Fibroblast of the aortic adventitia (primary cell): ENCODE measurements at places on chromosomes 1 and 21. TPM values are rescaled to one million over a fixed set of nuclear protein-coding genes. Genes with fewer than 3 reads are reported as not detected.

GRCh38 chr1:104745875-104746274, 996.2 kb downstream of the AMY1C start:
- no peak for DNase-seq

GRCh38 chr1:6235296-6235677, 477 bp downstream of the ICMT start:
- no peak for DNase-seq

DNA sequence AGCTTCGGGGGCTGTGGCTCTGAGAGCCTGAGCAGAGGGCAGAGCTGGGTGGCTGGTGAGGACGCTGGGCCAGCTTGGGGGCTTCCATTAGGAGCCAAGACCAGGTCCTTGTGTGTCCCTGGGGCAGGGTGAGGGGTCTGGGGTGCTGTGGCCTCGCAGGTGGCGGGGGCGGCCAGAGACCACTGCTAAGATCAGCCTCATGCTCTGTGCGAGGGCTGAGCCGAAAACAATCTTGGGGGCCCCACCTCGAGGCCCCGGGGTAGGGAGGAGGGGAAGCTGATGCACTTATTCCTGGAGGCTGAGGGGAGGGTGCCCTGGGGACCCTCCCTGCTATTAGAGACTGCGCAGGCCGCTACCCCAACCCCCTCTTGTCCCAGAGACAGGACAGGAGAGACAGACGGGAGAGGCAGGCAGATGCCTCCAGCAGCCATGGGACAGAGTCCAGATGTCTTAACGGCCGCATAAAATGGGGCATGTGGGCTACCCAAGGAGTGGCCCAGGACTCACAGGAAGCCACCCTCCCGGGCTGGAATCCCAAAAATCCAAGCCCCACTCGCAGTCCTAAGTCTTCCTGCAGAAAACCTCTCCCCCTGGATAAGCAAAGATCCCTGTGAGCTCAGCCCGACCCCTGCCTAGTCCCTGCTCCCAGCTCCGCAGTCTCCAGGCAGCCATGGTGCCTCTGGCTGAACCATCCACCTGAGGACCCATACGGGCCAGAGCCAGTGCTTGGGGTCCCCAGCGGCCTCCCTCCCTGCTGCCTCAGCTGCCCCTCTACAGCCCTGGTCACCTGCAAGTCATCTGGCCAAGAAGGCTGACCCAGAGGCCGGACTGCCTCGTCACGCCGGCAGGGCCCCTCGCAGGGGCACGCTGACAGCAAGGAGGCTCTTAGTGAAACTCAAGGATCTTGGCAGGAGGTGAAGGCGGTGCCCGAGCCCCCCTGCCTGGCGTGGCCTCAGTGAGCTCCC, 43.6 kb upstream of the COL18A1 start:
- no peak for DNase-seq

DNA sequence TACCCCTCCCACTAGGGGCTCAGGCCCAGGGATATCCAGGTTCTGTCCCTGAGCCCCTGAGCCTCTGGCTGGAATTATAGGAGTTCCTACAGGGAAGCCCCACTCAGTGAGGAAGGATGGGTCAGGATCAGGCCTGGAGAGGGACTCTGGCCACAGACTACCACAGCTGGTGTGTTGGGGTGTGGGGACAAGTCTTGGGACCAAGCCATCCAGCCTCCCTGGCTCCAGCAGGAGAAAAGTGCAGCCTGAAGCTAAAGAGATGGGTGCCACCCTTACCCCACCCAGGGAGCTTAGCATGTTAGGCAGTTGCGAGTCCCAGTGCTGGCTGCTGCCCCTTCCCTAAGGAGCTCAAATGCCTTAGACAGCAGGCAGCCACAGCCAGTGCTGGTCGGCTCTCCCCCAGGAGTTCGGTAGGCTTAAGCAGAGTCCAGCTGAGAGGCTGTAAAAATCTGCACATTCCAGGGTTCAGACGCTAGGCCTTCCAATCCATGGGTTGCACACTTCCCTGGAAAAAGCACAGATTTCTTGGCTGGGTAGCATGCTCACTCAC, 96.2 kb upstream of the CYYR1 start:
- DNase-seq, result no peak

DNA sequence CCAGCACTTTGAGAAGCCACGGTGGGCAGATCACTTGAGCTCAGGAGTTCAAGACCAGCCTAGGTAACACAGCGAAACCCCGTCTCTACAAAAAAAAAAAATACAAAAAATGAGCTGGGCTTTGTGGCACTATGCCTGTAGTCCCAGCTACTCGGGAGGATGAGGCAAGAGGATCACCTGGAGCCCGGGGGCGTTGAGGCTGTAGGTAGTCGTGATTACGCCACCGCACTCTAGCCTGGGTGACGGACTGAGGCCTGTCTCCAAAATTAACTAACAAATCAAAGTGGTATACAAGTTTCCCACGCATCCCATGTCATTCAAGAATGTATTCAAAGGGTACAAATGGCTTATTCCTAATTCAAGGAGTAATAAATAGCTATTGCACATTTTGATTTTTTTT, 2.4 kb downstream of the AUNIP start:
- DNase-seq, result no peak

DNA sequence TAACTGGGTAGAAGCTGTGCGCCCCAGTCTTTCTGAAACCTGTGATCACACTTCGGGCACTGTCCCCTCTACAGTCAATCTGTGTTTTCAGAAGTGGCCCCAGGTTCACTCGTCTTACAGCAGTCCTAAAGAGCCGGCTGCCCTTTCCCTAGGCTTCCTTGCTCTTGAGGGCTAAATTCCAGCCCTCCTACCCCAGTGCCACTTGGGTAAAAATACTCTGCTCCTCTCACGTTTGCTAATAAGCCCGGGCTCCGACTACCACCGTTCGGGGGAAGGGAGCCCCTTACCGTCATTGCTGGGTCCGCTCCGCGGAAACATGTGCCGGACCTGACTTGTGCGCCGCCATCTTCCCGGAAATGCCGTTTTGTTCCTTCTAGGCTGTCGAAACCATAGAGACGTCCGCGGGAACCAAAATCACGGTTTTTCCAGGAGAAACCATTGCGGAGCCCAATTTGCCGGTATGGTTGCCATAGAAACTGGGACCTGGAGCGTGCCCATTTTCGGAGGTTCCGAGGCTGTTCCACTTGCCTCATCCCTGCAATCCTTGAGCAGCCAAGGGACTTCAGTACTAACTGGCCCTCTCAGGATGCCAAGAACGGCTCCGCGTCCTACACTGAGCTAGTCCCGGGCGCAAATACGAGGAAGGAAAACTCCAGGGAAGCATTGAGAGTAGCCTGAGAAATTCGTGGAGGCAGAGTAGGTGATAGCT, at the start of gene GPATCH4:
Gene GPATCH4, minus strand, starts transcription at position 358 of the 709 bp plus-strand sequence.
- peak; percentile 96 for DNase-seq

DNA sequence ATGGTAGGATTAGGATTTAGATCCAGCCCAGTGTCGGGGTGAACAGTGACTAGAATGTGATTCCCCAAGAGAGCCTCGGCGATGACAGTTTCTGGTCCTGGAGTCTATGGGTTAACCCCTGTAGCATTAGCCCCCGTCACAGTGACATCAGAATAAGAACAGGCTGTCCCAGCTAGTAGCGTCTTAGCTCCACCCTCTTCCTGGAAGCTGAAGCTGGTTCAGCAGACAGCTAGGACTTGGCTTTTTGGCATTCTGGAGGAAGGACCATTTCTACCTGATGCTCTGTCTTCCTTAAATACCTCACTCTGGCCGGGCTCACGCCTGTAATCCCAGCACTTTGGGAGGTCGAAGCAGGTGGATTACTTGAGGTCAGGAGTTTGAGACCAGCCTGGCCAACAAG, 5.0 kb downstream of the NDUFS2 start:
- DNase-seq, result no peak

DNA sequence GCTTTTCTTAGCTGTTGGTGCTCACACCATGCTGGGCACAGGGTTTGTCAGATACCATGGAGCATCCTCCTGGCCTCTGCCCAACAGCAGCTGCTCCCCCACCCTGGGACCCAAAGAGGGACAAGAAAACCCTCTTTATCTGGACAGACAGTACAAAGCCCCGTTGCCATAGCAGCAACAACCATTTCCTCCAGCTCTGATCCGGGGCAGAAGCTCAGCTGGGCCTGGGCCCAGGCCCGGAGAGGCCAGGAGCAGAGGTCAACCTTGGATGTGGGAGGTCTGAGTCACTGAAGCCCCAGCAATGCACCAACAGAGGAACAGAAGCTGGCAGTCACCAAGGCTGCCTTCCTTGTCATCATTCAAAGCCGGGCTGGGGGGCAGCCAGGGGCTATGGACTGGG, 228.4 kb upstream of the POU3F1 start:
- no peak for DNase-seq

GRCh38 chr1:185442050-185442449, 125.0 kb upstream of the IVNS1ABP start:
- DNase-seq, result peak; percentile 32

- no peak for DNase-seq
These were observed 25.6 kb downstream of the SELENOF start for GRCh38 chr1:86888327-86888726.

- no peak for DNase-seq
These were observed 14.1 kb downstream of the VSIG8 start for GRCh38 chr1:159848326-159848725.

DNA sequence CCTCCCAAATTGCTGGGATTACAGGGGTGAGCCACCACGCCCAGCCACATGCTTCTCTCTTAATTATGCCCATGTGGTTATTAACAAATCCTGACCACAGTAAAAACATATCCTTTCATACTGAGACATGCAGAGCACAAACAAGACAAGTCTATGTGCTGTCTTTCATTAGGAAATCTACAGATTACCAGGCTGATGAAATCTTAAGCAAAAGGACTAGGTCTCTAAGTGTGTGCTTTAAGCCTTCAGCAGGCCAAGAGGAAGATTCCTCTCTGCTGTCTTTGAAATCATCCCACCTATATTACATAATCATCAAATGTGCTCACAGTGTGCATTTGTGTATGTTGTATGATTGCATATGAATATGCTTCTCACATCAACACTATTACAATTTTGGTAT, 419.3 kb downstream of the KCTD3 start:
- DNase-seq, result peak; percentile 7

- peak; percentile 60 for DNase-seq
These were observed 44.9 kb downstream of the C1orf198 start for GRCh38 chr1:230823426-230823825.

DNA sequence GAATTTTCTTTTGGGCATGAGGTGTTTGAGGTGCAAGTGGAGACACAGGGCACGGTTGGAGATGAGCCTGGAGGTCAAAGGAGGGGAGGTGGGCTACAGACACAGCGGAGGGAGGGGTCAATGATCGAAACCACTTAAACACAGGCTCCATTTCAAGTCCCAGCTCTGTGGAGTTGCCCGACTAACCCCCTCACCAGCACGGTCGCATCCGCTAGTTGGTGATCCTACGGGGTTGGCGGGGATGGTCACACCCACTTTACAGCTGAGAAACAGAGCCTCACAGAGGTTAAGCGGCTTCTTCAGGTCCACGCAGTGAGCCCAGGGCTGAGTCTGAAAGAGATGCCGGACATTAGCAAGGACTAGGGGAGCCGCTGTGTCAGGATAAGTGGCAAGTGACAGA, 60.1 kb upstream of the RUNX3 start:
- DNase-seq, result no peak

- no peak for DNase-seq
These were observed 12.0 kb downstream of the SEMA6C start for GRCh38 chr1:151134396-151134795.

The HNRNPCL1 gene
- total RNA-seq, result not detected in 2 replicates

The NRAS gene
- total RNA-seq, result 27.1 and 80.1 TPM in 2 replicates

The LINGO4 gene
- total RNA-seq, result not detected in 2 replicates

The PDE4B gene
- total RNA-seq, result 2.3 and 8.7 TPM in 2 replicates

The PCBP3 gene
- total RNA-seq, result 1.2 and 4.2 TPM in 2 replicates

The HIVEP3 gene
- 1.1 and 1.2 TPM in 2 replicates for total RNA-seq
